ENCODE measurements at places on chromosomes 6 and 20.

DNA sequence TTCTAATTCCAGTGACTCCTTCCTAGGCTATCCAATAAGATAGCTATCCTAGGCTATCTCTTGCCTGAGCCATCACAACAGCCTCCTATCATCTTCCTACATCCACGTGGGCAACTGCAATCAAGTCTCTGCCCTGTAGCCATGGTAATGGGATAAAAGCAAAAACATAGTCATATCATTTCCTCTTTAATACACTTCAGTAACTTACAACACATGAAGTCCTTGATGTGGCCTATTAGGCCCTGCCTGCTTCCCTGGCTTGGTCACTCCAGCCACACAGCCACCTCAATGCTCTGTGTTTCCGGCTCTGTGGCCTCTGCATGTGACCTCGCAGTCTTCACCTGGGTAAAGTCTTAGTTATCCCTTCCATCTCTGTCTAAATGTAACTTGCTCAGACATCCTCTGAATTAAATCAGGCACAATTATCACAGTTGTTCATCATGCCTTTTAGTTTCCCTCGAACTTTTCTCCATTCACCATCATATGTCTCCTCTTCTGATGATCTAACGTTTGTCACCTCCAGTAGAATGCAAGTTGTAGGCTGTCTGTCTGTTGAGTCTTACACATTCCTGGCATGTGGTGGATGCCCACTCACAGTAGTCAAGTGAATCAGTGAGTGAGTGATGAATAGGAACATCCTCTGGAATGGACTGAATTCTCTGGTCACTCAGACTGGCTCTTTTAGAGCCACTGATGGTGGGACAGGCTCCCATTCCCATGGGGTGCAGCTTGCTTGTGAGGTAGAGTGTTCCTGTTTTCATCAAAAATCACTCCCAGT is 229.4 kb downstream of the TBC1D7 start:
- no peak for DNase-seq

GRCh38 chr20:36336954-36337704 is 31.0 kb downstream of the DLGAP4 start:
- no peak for DNase-seq

- no peak for DNase-seq
Observed at GRCh38 chr20:57189713-57190112, 76.7 kb downstream of the BMP7 start.

- no peak for DNase-seq
Observed at GRCh38 chr6:2575236-2575635, 175.5 kb downstream of the MYLK4 start.

GRCh38 chr6:81693266-81693665 is 59.2 kb downstream of the TENT5A start:
- no peak for DNase-seq

GRCh38 chr6:7052443-7053011 is 55.2 kb upstream of the RREB1 start:
- DNase-seq: no peak

DNA sequence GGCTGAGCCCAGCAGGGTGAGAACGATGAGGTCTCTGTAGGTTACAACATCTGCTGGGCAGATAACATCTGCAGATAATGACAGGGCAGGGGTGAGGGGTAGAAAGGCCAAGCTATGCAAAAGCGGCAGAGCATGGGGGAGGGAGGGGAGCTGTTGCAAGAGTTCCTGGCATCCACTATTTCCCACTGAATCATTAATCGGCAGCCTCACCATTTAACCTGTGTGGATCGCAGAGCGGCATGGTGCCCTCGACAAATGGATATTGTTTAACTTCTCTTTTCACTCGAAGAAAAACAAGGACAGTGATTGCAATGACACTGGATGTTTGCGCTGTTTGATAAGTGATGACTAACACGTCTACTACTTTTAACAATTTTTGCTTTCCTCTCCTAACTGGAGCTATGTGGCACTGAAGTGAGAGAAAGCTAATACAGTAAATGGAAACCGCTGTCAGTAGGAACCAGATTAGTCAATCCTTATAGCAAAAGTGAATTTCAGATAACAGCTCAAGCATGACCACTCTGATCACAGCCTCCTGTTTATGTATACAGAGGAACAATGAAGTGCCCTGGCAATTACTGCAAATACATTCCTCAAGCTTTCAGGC is 381.5 kb downstream of the TFAP2A start:
- no peak for DNase-seq

GRCh38 chr6:143183666-143184065 is 123.0 kb downstream of the AIG1 start:
- no peak for DNase-seq

Measured in stimulated activated CD8-positive, alpha-beta memory T cell treated with anti-CD3 and anti-CD28 coated beads, Interleukin-2, amount 100 ng/mL, for 1 hour (primary cell).